Hematopoietic multipotent progenitor cell treated with erythropoietin and hydrocortisone succinate and interleukin-3 and kit ligand, for 17 days (in vitro differentiated cells): ENCODE measurements at places on chromosomes 6 and 20.

DNA sequence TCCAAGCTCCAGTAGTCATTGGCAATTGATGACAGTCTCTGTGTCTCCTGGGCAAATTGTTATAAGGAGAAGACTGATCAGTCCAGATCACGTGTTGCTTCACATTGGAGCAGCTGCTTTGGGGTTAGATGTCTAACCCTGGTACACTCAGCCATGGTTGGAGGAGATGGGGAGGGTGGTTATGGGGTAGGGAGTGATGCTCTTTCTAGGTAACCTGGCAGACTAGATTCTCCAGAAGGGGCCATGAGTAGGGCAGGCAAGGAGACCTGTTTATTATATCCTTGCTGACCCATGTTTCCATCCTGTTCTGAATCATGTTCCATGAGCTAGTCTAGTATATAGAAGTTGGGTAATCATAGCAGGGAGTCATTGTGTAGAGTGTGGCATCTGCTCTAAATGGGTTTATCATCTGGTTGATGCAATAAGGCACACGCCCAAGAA, 50.8 kb upstream of the BACH2 start:
- no peak for DNase-seq

DNA sequence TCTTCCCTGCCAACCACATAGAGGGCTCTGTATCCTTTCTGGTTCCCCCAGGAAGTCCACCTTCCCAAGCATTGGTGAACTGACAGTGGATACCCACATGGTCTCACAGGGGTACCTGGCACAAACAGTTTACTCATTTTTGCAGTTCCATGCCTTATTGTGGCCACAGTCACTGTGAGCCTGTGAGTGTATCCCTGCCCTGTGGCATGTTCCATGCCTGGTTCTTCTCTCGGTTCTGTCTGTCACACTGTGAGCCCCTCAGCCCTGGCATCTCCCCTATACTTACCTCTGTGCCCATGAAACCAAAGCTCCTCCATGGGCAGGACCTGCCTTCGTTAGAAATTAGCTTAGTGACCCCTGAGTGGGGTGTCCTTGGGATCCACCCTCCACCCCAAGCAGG, 107.8 kb downstream of the TOX2 start:
- no peak for DNase-seq

DNA sequence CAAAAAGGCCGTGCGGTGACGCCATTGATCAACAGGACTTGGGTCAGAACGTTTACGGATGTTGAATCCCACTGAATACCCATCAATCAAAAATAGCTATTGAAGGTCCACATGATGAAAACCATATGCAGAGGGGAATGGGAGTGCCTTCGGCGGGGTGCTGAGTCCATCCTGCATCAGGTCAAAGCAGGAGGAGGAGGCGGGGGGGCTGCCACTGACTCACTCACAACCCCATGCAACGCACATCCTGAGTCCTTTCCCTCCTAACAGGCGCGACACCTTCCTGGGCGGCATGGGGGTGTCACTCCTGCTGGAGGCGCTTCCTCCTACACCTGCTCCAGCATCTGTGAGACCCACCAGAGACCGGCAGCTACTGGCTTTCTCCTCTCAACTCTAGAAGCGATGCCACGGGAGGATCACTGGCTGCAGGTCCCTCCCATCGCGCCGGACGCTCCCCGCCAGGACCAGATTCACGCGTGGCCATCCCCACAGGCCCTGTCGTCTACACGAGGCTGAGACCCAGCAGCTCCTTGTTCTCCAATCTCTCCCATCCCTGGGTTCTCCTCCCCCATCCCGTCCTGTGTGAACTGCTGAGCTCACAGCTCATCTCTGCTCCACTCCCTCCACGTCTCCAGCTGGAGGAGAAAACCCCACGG, 170.6 kb upstream of the THBS2 start:
- no peak for DNase-seq

DNA sequence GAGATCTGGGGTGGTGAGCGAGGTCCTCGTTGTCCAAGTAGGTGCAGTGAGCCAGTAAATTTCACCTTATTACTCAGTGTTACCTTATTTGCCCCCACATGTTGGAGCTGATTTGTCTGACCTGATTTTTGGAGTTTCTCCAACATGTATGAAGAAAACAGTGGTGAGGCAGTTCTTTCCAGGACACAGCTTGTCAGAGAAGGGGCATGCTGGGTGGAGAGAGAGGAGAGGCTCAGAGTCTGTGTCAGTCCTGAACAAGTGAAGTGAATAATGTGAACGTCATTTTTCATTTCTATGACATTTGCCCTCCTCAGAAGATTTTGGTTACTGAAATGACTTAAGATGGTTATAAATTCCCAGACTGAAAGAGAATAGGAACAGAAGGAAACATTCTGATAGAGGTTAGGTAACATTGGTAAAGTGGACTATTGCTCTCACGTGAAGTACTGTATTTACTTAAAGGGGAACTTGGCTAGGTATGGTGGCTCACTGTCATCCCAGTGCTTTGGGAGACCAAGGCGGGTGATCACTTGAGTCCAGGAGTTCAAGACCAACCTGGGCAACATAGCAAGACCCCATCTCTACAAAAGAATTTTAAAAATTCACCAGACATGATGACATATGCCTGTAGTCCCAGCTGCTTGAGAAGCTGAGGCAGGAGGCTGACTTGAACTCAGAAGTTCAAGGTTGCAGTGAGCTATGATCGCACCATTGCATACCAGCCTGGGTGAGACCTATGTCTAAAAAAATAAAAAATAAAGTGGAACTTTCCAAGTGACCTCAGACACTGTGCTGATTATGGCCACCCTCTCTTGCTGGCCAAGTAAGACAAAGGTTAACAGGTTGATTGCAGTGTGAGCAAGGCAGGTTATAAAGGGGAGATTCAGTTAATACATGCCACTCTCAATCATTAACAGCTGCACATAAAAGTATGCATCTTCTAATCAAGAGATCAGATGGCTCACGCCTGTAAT, 184.3 kb downstream of the EDN1 start:
- no peak for DNase-seq

- DNase-seq = no peak
Measured at GRCh38 chr6:53433261-53433950, 84.7 kb upstream of the ELOVL5 start.

GRCh38 chr20:36873498-36874189, 2.3 kb upstream of the TLDC2 start:
- no peak for DNase-seq

DNA sequence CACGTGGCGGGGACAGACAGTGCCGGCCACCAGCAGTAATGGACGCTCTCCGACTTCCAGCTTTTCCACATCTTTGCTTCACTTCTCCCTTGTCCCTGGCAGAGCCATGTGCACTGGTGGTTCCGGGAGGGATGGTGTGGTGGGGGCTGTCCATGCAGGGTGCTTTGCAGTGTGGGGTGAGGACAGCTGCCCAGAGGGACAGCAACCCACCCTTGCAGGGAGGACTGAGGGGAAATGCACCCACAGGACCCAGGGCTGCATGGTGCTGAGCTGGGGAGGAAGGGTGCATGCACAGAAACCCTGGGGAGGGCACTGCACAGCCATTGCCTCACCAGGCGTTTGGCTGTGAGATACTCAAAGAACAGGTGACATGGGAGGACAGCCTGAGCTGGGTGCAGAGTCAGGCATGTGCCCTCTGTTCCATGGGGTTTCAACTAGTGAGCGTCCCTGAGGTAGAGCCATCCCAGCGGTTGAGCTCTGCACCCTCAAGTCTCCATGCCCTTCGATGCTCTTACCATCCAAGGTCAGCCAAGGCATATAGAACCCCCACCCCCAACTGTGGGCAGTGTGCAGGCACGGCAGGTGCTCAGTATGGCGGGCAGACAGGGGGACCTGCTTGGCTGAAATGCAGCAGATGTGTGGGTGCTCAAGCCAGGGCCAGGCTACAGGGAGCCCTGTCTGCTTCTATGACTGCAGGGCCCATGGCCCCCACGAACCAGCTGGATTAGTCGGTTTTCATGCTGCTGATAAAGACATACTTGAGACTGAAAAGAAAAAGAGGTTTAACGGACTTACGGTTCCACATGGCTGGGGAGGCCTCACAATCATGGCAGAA, 239.7 kb downstream of the TTLL2 start:
- DNase-seq = no peak

DNA sequence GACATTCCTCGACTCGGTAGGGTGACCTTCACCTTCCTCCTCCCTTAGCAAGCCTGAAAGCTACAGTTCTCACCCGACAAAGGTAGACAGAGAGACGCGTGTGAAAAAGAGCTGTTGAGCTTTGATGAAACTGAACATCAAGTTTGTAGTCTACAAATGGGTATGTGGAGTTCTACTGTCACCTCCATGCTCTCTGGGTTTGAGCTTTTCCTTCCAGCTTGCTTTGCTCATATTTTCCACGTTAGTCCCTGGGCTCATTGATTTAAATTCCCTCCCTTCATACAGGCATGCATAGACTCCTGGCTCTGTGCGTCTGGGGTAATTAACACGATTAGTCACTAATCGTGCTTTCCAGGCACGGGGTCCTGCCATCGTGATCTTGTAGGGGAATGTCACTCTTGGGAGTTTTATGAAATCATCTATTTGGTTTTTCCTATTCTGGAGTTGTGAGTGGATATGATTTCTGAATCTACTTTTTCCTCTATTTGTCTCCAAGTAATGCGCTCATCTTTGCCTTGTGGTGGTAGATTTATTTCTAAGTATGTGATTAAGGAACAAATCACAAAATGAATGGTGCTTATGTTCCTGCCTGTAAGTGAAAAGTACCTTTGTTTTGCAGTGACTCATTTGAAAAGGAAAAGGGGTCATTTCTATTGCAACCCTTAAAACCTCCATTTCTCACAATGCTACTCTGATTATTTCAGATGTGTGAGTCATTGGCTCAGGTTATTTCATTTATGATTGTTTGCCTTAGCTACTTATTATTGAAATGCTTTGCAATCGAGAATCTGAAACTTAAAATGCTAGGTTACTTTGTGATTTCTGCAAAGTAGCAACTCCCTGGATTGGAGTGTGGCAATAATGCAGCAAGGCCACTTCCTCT, 154.6 kb downstream of the ZDHHC14 start:
- DNase-seq = no peak

GRCh38 chr6:71123051-71123450, 165.6 kb upstream of the OGFRL1 start:
- DNase-seq = no peak

DNA sequence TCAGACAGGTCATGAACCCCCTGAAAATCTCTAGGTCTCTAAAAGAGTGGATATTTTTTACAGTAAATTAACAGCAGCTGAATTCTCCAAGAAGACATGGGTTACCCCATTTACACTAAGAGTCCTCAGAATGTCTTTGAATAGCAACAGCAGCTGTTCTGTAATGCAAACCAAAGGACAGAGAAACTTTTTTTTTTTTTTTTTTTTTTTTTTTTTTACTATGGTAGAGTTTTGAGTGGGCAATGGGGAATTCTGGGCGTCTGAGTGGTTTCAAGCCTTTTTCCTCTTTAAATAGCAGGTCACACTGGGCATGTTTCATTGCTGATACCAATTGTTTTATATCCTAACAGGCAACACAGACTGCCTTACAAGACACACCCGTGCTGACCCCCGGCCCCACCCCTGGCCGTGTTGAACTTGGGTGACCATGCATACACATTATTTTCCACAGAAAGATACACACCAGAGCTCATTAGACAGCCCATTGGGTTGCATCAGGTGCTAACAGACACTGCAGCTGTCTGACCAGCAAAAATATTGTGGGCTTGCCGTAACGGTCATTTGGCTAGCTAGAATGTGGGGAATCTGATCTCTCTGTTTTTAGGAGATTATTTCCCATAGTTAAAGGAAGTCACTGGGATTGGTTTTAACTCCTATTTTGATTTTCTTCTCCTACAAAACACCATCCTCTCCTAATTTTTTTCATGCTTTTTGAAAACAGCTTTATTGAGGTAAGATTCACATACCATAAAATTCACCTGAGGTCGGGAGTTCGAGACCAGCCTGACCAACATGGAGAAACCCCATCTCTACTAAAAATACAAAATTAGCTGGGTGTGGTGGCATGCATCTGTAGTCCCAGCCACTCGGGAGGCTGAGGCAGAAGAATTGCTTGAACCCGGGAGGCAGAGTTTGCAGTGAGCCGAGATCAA, 26.7 kb upstream of the IRF4 start:
- DNase-seq = no peak

- DNase-seq = no peak
Measured at GRCh38 chr6:72554761-72555221, 67.1 kb upstream of the KCNQ5 start.

- no peak for DNase-seq
Measured at GRCh38 chr6:157036245-157036711, 259.1 kb downstream of the ARID1B start.

DNA sequence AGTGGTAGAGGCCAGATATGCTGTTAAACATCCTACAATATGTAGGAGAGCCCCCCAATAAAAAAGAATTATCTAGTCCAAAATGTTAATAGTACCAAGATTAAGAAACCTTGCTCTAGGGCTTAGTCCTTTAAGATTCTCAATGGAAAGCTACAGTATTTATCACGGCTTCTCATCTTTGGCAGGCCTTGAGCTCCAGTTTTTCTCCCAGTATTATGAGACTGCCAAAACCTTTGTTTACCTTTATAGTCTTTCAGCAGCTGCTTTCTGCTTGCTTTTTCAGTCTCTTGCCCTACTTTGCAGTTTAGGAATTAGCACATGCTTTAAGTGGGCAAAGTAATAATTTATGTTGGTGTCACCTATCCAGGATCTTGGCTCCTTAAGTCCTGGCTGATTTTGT, 59.7 kb downstream of the NHLRC1 start:
- DNase-seq = no peak

DNA sequence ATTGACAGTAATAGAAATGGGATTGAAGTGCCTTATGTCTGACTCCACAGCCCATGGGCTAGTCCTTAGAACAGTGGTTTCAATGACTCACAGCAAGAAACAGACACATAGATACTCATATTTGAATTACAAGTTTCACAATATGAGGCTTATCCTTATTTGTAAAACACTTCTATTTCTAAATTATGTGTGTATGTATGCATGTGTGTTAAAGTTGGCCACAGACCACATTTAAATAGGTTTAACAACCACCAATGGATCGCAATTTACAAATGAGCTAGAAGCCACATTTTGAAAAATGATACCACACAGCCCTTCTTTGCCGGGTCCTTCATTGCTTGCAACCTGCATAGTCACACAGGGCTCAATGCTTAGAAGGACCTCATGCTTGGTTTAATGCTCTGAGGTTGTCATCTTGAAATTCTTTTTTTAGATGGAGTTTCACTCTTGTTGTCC, 157.8 kb upstream of the PREP start:
- no peak for DNase-seq

- DNase-seq = peak; percentile 53
Measured at GRCh38 chr20:1225263-1225782, 521 bp upstream of the RAD21L1 start.
